Hepatocyte (in vitro differentiated cells): ENCODE measurements at places on chromosomes 7 and 10.

GRCh38 chr10:105605104-105605503 is 964.0 kb downstream of the SORCS3 start:
- no peak for DNase-seq

DNA sequence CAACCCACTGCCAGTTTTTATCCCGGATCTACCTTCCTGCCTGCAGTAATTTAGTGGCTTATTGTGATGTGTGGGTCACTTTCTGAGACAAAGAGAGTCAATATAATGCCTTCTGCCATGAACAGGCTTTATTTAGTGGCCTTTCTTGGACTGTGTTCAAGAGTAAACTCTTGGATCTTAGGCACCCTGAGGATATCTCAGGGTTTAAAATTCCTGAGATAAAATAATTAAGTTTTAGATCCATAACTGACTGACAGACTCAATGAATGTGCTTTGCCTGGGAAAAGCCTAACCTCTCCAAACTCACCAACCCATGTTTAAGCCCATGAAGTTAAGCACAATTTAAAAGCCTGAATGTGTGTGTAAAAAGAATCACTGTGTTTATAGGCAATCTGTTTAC is 564.3 kb downstream of the LRMDA start:
- DNase-seq = no peak

DNA sequence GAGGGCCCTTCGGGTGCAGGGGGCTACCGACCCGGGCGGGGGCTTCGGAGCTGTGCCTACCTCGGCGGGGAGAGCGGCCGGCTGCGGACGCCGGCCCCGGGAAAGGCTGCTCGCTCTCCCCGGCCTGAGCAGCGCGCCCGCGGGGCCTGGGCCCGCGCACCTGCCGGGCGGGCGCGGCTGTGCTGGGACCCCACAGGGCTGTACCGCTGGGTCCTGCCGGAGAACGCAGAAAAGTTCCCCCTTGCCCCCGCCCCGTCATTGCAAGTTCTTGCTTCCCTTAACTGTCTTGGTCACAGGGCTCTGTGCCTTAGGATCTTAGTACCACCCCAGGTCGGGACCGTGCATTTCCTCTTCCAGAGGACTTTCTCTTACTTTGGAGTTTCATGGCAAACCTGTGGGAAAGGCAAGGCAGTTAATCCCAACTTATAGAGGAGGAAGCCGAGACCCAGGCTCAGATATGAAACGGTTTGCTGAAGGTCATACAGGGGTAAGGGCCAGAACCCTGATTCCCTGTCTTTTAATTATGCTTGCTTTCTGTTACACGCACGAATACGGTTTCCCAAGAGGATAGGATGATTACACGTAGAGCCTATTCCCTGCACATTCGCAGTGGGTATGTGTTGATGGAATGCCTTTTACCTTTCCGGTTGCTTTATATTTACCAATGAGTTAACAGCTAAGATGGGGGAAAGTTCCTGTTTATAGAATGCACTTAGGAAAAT is 652 bp downstream of the PCGF5 start:
- no peak for DNase-seq

- no peak for DNase-seq
Measured at GRCh38 chr7:100353685-100354330, 4.1 kb upstream of the PILRB start.

DNA sequence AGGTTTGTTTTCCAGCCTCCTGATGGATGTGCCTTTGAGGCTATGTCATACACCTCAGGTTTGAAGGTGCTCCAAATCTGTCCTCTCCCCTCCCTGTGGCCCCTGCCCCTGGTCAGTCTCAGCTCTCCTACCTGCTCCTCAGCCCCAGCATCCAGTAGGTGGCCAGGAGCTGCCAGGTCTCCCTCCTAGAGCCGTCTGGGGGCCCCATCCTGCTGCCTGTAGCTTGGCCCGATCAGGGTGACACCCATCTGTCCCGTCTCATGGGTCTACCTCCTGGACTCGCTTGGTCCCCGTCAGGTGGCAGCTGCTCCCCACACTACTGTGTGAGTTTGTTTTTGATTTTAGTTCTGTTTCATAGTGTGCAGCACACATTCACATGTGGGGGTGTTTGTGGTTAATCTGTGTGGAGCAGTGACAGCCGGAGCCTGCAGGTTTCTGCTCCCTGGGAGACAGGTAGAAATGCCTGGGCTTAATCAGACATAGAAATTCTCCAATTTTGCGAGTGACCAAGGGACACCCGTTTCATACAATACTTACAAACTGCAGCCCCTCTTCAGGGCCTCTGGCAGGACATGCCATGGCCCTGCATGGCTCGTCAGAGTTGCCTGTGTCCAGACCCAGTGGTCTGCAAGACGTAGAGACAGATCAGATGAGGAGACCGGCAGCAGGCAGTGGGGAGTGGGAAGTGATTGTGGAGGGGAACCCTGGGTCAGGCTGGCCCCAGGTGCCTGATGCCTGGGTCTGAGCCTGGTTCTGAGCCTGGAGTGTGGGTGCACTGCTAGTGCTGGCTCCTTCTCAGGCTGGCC is 17.1 kb downstream of the ADCY1 start:
- no peak for DNase-seq

GRCh38 chr7:96183163-96183670 is 138.7 kb downstream of the SLC25A13 start:
- DNase-seq = no peak

GRCh38 chr7:78769481-78770101 is 683.9 kb downstream of the MAGI2 start:
- no peak for DNase-seq
